Mesothelial cell of epicardium (in vitro differentiated cells): ENCODE measurements at places on chromosomes 5 and 9.

GRCh38 chr5:7845557-7845956 is 5.4 kb downstream of the CFAP90 start:
- DNase-seq: no peak

DNA sequence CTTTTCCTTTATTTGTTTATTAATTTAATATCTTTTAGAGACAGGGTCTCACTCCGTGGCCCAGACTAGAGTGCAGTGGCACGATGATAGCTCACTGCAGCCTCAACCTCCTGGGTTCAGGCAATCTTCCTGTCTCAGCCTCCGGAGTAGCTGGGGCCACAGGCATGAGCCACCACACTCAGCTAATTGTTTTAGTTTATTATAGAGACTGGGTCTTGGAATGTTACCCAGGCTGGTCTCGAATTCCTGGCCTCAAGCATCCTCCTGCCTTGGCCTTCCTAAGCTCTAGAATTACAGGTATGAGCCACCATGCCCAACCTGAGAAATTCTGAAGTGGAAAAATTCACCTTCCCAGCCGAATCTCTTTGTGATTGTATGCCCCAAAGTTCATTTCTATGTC is 139.4 kb upstream of the SLC12A2 start:
- DNase-seq: no peak

DNA sequence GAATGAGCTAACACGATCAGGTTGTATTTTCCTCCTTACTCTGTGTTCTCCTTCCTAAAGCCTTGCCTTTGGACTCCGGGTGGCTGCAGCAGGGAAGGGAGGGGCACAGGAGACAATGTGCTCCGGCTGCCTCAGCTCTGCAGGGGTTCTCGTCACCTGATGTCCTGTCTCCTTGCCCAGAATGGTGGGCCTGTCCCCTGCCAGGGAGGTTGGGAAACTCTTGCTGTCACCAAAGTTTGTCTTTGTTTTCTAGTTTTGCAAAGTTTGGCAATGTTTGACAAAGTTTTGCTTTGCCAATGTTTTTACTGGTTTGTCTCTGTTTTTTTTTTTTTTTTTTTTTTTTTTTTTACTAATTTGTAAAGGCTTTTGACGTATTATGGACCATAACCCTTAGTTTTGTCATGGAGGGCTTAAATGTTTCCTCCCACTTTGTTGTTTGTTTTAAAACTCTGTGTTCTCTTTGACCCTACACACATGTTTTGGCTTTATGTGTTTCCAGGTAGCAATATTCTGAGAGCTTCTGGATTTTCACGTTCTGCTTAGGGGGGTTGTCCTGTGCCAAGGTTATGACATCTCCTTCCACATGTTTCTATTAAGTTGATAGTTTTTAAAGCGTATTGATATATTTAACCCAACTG is 49.3 kb downstream of the GADD45G start:
- no peak for DNase-seq

DNA sequence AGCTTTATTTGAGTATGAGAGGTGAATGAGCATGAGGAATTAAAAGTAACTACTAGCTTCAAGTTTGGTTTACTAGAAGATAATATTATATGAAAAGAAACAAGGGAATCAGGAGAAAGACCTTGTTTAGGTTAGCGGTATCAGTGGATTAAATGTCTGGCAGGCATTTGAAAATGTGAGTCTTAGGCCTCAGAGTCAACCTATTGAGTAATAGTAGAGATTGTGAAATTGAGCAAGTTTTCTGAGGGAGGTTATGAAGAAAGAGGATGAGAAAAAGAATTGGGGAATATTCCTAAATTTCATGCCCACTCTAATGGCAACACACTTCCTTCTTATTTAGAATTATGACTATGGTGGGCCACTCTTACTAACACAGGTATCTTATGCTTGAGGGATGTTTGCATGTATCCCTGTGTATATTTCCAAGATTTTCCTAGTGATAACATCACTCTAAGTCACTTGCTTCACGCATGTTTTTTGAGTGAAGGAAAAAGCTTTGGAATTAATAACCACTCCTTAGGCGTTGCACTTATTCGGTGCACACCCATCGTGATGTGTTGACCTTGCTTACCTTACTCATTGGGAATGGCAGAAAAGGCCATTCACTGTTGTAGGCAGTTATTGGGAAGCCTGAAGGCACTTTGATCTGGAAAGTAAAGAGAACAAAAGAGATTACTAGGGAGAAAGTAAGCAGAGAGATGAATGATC is 8.2 kb upstream of the ELL2 start:
- DNase-seq: no peak

GRCh38 chr9:113979343-113980127 is 98.6 kb downstream of the AMBP start:
- DNase-seq: no peak

GRCh38 chr5:86881493-86882090 is 263.9 kb downstream of the COX7C start:
- no peak for DNase-seq

DNA sequence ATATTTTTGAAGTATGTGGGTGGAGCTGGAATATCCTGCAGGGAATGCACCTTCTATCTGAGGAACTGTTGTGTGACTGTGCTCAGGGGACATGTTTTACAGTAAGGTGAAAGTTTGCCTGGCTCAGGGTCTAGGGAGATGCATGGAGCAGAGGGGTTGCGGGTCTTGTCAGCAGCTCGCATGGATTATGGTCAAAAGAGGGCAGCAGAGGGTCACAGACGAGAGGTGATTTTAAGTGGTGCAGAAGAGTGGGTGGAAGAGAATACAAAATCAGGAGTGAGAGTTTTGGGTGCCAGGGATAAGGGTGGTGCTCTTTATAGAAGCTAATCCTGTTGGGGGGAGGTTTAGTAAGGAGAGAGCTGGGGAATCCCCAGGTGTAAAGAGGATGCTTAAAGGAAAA is 53.5 kb upstream of the GRIN3A start:
- DNase-seq: peak; percentile 29

DNA sequence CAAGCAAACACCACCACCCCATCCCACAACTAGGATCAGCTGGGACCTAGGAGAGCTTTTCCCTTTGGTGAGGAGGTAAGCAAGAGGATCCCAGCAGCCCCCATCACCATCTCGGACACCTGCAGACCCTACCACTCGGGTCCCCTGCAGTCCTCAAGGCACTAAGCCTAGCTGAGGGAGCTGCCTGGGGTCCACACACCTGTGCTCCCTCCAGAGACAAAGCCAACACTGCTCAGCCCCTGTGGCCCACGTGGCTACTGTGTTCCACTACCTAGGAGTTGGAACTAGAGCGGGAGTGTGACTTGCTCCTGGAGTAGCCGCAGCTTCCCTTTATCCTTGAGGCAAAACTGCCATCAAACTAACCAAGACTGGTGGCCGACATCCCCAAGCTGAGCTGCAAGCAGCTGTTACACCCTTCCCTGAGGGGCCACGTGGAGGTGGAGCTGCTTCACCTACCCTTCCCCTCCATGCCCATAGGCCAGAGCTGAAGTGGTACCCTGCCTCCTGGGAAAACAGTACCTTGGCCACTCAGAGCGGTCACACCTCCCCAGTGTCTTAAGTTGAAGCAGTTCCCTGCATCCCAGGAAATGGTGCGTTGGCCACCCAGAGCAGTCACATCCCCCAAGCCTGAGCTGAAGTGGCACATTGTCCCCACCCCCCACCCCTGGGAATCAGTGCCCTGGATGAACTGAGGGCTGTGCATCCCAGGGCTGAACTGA is 205.5 kb downstream of the CACNA1B start:
- DNase-seq: no peak

DNA sequence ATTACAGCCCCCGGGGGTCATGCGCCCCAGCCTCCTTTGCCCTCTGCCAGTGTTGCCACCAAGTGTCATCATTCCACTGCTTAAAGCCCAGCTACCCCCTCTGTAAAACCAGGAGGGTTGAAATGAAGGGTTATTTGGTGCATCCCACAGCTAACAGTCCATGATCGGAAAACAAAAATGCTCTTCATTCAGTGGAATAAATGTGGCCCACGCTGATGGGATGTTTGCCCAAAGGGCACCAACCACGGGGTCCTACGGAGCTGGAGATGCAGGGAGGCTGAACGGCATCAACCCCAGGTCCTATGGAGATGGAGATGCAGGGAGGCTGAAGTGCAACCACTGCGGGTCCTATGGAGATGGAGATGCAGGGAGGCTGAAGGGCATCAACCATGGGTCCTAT is 218.5 kb upstream of the IRX1 start:
- DNase-seq: no peak

- no peak for DNase-seq
Measured at GRCh38 chr5:165808335-165808734, 2302.9 kb downstream of the MAT2B start.

GRCh38 chr9:98241357-98242300 is 13.8 kb downstream of the TBC1D2 start:
- no peak for DNase-seq

- DNase-seq: no peak
Measured at GRCh38 chr9:3321186-3321585, 204.6 kb downstream of the RFX3 start.

GRCh38 chr9:130834371-130835336 is at the start of gene ABL1:
ABL1 (plus strand) TSS chr9:130835254; CDS start chr9:130835447, 193 bp downstream.
- DNase-seq: peak; percentile 76

DNA sequence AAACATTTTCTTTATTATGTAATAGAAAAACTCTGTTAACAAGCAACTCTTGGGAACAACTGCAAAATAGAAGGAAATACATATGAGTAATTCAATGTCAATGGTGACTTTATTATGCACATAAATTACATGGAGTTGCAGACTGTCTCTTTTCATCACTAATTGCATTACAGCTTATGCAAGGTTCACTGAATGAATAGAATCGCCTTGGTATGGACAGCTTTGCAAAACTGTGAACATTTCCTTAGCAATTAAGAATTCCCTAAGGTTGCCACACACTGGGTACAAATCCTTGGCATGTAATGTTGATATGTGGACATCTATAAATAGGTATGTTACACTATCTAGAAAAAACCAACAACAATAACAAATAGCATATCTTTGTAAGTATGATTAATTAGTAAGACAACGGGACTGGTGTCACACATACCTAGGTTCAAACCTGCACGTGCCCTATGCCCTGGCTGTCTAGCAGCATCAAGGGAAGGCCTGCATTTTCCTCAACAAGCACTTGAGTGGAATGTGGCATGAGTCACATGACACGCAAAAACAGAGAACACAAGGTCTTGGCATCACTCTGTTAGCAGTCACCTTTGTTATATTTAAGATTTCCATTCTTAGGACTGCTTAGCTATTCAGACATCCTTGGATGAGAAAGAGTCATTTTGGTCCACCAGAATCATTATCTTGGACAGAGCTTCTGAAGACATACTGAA is 263.9 kb downstream of the CTNND2 start:
- DNase-seq: no peak

DNA sequence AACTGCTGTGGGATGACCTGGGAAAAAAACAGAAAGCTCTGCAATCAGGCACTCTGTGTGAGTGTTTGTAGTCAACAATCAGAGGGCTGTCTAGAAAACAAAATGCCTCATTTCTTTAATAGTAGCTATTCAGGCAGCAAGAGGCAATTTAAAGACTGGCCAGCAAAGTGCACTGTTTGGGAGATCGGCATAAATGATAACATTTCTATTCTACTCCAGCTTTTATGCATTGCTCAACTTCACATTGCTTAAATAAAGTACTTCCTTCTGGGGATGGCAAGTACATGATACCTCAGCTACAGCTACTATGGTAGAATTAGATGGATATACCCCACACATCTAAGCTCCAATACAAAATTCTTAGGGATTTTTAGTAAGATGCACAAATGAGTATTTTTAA is 193.1 kb downstream of the DCP2 start:
- DNase-seq: no peak

DNA sequence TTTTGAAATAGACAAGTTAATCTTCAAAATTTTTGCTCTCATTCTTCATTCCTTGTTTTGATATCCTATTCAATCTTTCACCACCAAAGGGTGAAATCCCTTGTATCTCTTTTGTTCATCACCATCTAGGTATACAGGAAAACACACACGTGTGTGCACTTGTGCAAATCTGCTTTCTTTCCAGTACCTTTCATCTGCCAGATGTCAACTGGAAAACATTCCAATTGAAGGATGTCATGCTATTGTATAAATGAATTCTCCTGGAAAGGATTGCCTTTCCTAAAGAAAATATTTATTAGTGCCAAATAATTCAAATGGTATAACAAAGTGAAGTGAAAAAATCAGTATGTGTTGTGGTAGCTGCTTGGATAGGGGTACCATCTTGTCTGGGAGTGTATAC is 123.7 kb downstream of the RANBP17 start:
- no peak for DNase-seq

GRCh38 chr9:114271556-114272510 is 51.1 kb upstream of the ORM1 start:
- DNase-seq: no peak

DNA sequence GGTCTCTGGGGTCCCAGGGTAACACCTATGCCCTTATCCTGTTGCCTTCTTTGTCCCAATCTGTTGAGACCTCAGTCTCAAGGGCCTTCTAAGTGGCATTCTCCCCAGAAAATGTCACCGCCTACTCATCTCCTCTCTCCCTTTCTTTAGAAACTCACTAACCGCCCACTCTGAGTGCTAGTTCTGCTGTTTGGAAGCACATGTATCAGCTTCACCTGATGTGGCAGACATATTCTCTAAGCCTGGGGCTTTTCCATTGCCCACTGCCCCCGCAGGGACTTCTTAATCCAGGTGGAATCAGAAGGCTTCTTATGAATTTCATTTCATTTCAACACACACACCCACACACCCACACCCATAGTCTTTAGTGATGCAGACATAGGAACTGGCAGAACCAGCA is 165.1 kb downstream of the ASTN2 start:
- no peak for DNase-seq

- DNase-seq: no peak
Measured at GRCh38 chr9:134925011-134925511, 7.3 kb upstream of the FCN1 start.

GRCh38 chr9:72665421-72665820 is 144.0 kb downstream of the TMC1 start:
- DNase-seq: no peak

DNA sequence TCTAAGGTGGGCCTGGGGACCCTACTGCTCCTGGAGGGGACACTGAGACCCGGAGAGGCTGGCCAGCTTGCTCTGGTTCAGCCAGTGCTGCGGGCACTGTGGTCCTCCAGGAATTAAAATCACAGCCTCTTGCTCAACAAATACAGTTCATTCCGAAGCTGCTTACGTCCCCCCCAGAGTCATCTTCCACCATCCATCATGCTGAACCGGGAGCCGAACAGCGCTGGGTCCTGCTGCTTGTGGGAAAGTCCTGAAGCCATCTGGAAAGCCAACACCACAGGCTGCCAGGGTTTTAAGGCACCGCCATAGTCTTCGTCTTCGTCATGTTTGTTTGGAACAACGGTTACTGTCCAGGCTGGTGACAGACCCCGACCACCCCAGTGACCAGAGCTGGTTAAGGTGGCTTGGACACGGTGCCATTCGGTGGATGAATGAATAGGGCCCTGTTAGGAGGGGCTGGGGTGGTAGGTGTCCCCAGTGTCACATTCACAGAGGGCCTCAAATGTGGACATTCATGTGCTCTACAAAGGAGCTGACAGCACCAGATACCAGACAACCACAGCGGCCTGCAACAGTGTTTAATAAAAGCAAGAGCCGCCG is 81.6 kb upstream of the PHYKPL start:
- DNase-seq: no peak

- no peak for DNase-seq
Measured at GRCh38 chr9:135584371-135584770, 22.8 kb downstream of the PAEP start.
